Foreskin keratinocyte (primary cell): ENCODE measurements at places on chromosomes 12 and 14.
A peak's percentile ranks its signal among the peaks of the same experiment; 100 is the strongest.

DNA sequence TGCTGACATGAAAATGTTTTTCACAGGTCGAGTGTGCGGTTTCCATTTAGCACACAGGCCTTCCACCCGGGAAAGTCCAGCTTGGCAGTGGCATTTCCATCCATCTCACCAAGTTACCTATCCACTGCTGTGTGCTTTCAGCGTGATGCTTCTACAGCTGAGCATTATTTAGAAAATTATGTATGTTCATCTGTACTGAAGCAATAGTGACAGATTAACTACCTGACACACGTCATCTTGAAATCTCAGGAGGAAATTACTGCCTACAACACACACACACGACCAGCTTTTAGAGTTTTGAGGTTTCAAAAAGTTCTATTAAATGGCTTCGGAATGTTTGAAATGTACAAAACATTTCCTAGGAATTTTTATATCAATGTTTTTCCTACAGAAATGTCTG is 39.4 kb downstream of the IFNG-AS1 start:
- DNase-seq, result no peak

- DNase-seq, result no peak
These were observed 30.6 kb downstream of the PPFIBP1 start for GRCh38 chr12:27554421-27555186.

- peak; percentile 5 for DNase-seq
These were observed 1.4 kb upstream of the M6PR start for GRCh38 chr12:8950702-8951478.

GRCh38 chr14:95070748-95071435 is 86.4 kb downstream of the DICER1 start:
- no peak for DNase-seq

DNA sequence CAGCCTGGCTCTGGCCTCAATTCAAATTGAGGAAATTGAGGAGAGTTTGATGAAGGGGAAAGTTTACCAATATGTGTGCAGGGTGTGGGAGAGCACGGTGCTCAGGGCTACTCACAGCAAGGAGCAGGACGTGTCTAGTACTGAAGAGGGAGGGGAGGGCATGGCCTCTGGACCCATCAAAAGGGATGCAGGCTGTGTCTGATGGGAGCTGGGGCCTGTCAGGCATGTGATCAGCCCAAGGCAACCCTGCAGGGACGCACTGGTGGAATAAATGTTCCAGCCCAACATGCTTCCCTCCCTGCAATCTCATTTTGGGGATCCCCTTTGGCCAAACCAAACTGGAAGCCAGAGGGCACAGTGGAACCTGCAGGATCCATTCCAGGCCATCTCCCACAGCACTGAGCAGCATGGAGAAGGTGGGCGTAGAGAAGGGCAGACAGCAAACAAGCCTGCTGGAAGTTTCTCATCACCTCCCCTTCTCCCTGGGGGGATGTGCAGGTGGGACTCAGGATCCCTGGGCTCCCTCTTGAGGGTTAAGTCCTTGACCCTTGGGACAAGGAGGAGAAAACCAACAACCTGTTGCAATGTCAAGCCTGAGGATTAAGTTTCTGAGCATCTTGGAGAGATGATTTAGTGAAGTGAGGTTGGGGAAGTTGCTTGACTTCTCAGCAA is 17.8 kb upstream of the RBM19 start:
- DNase-seq, result no peak

DNA sequence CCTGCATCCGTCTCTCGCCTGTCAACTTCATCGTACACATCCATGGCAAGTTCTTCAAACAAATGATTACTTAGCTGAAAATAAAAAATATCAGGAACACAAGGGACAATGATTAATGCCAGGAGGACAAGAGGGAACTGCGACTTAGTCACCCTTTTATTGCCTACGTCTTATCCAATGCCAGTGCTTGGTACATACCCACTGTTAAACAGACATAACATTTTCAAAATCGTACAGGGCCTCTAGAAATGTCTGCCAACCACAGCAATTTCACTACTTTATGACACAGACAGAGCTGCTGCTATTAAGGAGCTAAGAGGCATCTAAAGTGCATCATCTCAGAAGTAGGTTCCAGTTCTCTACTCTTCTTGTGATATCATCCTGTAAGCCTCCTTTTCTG is 34.6 kb downstream of the GIT2 start:
- DNase-seq, result no peak

- no peak for DNase-seq
These were observed 52.9 kb upstream of the SLC35F4 start for GRCh38 chr14:57918791-57919190.

DNA sequence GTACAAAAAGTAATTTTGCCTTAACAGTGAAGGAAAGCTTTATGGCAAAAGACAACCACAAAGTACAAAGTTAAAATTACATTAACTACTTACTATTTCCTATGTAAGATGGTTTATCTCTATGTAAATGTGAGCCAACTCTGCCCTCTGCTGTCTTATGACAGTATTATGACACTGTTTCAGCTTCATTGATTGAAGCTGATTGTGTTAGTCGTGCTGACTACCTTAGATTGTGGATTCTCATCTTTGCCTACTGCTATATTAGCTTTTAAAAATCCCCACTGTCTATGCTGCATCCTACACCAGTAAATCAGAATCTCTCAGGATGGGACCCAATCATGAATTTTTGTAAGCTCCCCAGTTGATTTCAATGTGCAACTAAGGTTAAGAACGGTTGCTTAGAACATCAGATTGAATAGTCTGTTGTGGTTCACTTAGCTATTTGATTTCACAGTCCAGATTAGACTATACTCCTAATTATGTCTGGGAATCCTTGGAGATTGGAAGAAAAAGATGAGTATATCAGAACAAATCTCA is 12.2 kb upstream of the SPTB start:
- peak; percentile 19 for DNase-seq

- DNase-seq, result no peak
These were observed 211.0 kb upstream of the NUDT4 start for GRCh38 chr12:93166541-93167307.

DNA sequence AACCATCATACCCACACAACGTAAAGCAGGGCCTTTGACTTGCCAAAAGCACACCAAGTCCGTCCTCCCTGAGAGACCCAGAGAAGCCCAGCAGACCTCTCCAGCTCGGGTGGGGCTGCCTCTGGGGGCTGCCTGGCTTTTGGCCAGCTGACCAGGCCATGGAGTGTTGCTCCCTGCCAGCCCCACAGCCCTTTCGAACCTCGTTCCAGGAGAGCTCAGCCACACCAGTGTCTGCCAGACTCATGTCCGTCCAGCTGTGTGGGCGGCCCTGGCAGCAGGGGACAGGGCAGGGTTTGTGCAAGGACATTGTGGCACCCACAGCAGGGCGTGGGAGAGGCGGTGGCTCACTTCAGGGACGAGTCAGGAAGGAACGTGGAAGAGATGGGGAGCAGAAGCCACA is 22.6 kb upstream of the IRF2BPL start:
- no peak for DNase-seq

- no peak for DNase-seq
These were observed 12.3 kb downstream of the GPR19 start for GRCh38 chr12:12683725-12684124.

GRCh38 chr12:29505122-29505521 is 7.6 kb upstream of the OVCH1 start:
- DNase-seq, result no peak

DNA sequence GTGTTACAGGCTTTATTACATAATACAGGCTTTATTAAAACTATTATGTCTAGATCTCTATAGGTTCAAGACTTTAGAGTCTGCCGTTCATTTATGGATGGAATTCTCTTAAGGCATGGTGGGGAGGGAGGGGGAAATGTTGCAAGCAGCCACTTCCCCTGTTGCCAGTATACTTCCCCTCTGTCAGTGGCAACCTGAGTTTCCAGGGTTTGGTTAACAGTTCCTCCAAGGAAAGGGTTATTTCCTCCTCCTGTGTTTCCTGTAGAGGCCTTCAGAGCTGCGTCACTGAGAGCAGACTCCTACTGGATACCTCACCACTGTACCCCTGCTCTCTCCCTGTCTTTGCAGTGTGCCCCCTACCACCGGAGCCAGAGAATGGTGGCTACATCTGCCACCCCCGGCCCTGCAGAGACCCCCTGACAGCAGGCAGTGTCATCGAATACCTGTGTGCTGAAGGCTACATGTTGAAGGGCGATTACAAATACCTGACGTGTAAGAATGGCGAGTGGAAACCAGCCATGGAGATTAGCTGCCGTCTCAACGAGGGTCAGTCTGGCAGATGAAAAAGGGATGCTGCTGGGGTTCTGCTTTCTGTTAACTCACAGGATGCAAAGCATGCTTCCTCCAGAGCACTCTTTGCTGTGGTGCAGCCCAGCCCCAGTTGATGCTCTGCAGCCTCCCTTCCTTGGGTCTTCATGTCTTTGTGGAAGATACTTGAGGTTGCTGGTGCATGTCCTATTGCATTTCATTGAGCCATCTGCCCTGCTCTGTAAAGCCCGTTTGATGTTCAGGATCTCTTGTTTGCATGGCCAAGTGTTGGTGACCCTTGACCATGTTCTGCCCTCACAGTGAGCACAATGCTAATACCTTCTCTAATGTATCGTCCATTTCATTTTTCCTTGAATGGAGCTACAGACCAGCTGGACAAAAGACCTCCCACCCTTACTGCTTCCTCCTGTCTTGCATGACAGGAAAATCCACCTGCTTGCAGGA is 63.6 kb upstream of the SRSF5 start:
- DNase-seq, result no peak

DNA sequence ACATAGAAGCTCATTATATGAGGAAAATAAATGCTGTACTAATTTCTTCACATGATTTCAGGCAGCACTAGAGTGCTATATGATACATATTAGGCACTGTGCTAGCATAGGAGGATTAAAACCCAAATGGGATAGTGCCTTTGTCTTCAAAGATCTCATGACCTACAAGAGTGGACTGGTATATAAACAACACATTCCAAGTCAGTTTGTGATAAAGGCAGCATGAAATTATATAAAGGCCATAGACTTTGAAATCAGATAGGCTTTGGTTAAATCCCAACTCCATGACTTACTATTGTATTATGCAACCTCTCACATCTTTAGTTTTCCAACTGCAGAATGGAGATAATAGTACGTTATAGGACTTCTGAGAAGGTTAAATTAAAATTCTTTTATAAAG is 179.7 kb downstream of the RAD51B start:
- peak; percentile 69 for DNase-seq

- DNase-seq, result no peak
These were observed 17.9 kb downstream of the PACS2 start for GRCh38 chr14:105332350-105332874.

DNA sequence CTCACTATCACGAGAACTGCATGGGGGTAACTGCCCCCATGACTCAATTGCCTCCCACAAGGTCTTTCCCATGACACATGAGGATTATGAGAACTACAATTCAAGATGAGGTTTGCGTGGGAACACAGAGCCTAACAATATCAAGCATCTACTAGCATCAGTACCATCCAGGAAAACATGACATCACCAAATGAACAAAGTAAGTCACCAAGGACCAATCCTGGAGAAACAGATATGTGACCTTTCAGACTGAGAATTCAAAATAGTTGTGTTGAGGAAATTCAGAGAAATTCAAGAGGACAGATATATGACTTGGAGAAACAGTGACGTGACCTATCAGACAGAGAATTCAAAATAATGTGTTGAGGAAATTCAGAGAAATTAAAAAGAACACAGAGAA is 65.8 kb upstream of the TMTC2 start:
- DNase-seq, result no peak

- peak; percentile 67 for DNase-seq
These were observed 2.1 kb downstream of the CSRP2 start for GRCh38 chr12:76876696-76877229.
